ENCODE measurements at places on chromosomes 6 and 20.
A peak's percentile ranks its signal among the peaks of the same experiment; 100 is the strongest.

- no peak for DNase-seq
Observed at GRCh38 chr6:14804785-14805210, 441.1 kb upstream of the JARID2 start.

DNA sequence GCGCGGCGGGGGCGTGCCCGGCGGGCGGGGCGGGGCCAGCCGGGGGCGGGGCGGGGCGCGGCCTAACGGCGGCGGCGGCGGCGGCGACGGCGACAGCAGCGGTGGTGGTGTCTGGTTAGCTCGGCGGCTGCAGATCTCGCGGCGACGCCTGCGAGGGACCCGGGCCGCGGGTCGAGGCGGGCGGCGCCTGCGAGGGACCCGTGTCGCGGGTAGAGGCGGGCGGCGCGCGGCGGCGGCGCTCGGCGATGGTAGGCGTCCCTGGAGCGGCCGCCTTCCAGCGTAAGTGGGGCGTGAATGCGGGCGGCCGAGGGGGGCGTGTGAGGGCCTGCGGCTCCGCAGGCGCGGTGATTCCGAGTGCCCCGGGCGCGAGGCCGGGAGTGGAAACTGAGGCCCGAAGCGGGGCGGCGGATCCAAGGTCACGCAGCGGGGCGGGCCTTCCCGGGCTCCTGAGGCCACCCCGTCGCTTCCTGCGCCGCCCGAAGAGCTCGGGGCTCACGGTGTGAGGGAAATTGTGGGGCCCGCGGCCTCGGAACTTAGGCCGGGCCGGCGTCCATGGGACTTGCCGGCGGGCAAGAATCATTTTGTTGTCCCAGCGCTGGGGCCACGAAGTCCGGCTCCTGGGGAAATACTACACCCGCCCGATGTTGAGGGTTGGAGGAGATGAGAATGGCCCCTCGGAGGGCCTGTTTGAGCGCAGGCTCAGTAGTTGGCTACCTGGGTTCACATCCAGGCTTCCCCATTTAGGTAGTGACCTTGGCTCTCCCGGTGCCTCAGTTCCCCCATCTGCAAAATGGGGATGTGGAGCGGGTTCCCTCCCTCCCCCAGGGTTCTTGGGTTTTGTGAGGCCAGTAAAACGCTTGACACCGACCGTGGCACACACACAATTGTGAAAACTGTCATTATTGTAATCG, at the start of gene CBFA2T2:
TSS of gene CBFA2T2 (plus strand) at position 74 of the 911 bp plus-strand sequence. CDS start at position 246, 172 bp downstream.
- DNase-seq: peak; percentile 48

- DNase-seq: no peak
Observed at GRCh38 chr6:21494505-21494904, 99.0 kb upstream of the SOX4 start.

GRCh38 chr20:62019144-62019805, 46.4 kb downstream of the TAF4 start:
- no peak for DNase-seq

GRCh38 chr6:85971238-85971637, 328.6 kb upstream of the SYNCRIP start:
- DNase-seq: no peak

GRCh38 chr6:129197154-129197553, 314.2 kb downstream of the LAMA2 start:
- DNase-seq: no peak

DNA sequence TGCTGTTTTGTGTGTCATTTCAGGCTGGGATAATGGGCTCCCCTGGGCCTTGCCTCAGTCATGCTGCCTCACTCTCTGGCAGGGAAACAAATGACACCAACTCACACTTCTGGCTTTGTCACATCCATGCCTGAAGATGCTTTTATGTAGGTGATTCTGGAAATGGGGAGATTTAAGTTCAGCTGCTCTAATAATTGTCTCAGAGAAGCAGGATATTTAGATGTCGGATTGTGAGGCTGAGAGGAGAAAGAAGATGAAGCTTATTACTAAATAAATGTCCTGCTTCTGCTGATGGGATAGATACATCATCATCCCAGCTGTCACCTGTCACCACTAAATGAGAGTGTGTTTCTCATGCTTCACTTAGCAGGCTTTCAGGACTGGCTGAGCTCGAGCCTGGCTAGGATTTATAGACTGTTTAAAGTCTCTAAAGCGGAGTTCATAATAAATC, 480.2 kb upstream of the SPTLC3 start:
- DNase-seq: no peak

DNA sequence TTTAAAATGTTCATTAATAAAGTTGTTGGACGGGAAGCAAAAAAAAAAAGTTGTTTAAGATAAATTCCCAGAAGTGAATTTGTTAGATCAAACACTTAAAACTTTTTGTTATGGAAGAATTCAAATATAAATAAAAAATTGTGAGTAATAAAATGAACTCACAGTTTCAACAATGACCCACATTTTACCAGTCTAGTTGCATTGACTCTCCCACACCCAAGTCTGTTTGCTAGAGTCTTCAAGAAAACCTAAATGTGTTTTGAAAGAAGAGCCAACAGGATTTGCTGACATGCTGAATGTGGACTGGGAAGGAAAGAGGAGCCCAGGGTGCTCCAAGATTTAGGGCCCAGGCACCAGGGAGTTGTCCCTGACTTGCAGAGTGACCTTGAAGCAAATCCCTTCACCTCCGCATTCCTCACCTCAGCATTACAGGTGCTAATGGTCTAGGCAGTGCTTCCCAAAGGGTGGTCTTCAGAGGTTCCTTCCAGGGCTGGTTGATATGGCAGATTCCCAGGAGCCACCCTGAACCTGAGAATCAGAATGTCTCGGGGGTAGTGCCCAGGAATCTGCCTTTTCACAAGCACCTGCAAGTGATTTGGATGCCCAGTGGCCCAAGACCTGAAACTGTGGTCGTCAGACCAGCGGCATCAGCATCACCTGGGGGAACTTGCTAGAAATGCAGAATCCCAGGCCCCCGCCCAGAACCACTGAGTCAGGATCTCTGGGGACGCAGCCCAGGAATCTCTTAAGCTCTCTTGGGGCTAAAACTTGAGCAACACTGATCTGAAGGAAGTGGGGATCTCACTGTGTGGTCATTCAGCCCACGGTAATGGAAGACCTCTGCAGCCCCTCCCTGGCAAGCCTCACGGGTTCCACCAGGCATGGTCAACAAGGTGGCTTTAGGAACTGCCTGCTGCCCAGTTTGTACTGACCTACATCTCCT, 31.1 kb downstream of the POFUT1 start:
- DNase-seq: no peak

DNA sequence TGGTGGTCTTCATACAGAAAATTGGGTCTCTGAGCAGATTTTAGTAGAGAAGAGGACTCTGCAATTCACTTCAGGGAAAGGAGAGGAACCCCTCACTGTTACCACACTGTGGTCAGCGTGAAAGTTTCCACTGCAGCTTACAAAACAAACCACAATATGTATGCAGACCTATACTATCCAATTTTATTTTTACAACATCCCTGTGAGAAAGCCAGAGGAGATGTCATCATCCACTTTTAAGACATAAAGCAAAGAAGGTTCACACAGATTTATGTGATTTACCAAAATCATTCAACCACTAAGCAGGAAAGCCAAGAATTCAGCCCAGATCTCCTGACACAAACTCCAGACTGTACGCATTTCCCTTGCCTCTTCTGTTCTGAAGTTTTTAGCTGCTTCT, 442.4 kb downstream of the FRK start:
- no peak for DNase-seq

DNA sequence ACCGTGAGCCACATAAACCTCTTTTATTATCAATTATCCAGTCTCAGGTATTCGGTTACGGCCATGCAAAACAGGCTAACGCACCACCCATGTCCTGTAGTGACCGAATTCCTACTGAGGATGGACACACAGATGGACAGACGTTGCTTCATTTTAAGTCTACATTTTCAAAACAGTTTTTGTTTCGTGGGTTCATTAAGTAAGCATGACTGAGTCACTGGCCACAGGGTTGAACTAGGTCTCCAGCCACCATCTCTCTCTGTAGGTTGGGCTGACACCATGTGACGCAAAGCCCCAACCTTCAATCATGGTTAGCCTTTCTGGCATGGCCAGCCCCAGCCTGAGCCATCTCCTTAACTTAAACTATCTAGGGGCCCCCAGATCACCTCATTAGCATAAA, 110.0 kb upstream of the SLC22A23 start:
- DNase-seq: no peak

Data from NCI-H1105 (cell line).